Right forelimb (tissue), 1 donor: ENCODE measurements at places on chromosomes 5 and 9.
A peak's percentile ranks its signal among the peaks of the same experiment; 100 is the strongest.

DNA sequence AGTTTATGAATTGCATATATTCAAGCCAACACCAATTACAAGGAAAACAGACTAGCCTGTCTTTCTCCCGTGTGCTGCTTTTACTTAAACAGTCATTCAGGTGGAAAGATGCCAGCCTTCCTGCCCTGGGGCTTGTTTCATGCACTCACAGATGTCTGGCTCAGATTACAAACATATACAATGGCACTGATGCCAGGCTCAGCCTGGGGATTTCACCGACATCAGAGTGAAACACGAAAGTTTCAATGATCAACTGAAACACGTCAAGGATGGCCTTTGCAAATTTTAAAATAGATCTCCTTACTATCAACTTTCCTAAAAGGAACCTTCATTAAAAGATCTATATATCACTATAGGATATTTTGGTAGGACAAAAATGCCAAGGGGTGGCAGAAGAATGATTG, 1576.5 kb downstream of the EFNA5 start:
- no peak for DNase-seq

DNA sequence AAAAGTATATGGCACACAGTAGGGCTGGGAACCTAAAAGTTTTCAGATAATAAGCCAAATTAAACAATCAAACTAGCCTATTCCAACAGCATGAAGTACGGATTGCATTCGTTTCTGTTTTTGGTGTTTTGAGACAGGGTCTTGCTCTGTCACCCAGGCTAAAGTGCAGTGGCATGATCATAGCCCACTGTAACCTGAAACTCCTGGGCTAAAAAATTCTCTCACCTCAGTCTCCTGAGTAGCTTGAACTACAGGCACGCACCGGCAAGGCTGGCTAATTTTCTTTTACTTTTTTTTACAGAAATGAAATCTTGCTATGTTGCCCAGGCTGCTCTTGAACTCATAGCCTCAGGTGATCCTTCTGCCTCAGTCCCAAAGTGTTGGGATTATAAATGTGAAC, 5.2 kb downstream of the RFX3 start:
- DNase-seq = no peak

GRCh38 chr9:71729816-71730526, 38.3 kb downstream of the CEMIP2 start:
- DNase-seq = no peak

DNA sequence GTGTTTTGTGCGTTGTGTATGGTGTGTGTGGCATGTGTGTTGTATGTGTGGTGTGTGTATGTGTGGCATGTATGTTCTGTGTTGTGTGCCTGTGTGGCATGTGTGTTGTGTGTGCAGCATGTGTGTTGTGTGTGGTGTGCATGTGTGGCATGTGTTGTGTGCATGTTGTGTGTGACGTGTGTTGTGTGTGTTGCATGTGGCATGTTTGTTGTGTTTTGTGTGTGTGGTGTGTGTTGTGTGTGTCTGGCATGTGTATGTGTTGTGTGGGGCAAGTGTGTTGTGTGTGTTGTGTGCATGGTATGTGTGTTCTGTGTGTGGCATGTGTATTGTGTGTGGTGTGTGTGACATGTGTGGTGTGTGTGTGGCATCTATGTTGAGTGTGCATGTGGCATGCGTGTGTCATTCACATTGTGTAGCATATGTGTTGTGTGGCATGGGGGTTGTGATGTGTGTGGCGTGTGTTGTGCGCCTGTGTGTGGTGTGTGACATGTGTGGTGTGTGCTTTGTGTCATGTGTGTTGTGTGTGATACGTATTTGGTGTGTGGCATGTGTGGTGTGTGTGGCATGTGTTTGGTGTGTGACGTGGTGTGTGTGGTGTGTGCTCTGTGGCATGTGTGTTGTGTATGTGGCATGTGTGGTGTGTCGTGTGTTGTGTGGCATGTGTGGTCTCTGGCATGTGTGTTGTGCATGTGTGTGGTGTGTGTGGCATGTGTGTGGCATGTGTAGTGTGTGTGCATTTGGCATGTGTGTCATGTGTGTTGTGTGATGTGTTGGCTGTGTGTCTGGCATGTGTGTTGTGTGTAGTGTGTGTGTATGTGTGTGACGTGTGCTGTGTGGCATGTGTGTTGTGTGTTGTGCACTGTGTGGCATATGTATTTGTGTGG, 46.6 kb upstream of the IRX4 start:
- no peak for DNase-seq

- DNase-seq = no peak
Measured at GRCh38 chr5:5316334-5316733, 106.1 kb upstream of the ICE1 start.

- DNase-seq = no peak
Measured at GRCh38 chr9:27352457-27353165, 55.7 kb upstream of the EQTN start.

DNA sequence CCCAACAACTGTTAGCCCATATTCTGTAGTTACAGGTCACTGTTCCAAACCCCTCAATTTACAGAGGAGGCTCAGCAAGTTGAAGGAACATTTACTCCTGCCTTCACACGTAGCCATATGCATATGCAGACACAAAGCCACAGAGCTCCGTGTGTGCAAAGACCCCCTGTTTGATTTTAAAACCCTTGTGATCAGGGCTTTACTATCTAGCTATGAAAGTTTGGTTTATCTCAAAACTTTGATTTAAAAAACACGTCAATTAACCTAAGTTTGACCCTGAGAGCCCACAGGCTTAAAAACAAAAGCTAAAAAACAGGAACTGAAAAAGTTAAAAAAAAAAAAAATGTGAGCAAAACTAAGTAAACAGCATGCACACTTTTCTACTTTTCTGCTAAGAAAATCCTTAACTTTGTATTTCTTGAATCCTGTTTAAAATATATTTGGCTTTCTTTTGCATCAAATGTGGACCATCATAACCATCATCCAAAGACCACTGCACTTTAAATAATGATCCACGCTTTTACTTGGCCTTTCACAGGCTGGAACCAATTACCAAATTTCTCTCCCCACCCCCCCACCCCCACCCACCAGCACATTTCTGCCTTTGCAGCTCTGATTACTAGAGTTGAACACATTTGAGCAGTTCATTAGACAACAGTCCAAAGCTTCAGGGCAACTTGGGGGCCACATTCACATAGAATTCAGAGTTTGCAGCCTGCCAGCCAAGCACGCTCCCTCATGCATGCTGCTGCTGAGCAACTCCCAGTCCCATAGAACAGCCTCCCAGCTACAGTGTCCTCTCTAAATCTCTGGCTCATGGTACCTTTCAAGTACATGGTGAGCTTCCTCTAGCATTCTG, 128.8 kb upstream of the MAP3K1 start:
- DNase-seq = no peak

DNA sequence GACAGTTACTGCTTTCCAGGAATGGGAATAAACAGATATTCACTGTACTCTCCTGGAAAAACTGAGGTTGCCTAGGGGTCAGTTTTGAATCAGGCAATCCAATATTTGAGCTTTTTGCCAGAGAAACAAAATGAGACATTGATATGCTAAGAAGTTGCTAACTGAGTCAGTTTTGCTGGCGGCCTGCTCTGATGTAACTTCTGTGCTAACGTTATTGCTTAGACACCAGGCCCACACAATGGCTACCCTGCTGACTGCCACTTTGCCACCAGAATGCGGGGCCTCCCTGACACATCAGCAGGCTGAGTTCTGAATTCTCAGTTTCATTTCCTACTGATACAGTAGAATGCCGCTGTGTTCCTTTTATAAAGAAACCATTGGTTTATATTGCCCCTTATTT, 18.2 kb upstream of the ZNF618 start:
- no peak for DNase-seq

GRCh38 chr9:18759827-18760226, 273.2 kb downstream of the SAXO1 start:
- DNase-seq = no peak

GRCh38 chr9:94864862-94865509, 138.5 kb downstream of the AOPEP start:
- DNase-seq = no peak

- DNase-seq = peak; percentile 71
Measured at GRCh38 chr9:127112056-127112455, 10.4 kb downstream of the ANGPTL2 start.

GRCh38 chr9:36833954-36834353, 200.1 kb downstream of the PAX5 start:
- DNase-seq = no peak

DNA sequence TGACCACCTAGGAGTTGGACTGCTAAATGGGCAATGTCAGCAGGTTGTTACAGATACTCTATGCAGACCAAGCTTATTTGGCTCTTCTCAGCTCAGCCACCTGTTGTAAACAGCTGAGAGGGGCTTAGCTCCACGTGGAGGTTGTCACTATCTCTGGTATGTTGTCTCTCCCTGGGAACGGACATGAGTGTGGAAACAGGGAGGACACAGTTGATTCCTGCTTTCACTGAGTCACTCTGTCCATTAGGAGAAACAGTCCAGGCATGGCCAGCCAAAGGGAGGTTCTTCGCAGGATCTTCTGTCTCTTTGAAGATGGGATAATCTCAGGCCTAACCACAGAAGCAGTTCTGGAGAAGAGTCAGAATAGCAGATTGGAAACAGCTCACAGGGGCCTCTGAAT, 121.2 kb downstream of the PALM2AKAP2 start:
- DNase-seq = no peak

DNA sequence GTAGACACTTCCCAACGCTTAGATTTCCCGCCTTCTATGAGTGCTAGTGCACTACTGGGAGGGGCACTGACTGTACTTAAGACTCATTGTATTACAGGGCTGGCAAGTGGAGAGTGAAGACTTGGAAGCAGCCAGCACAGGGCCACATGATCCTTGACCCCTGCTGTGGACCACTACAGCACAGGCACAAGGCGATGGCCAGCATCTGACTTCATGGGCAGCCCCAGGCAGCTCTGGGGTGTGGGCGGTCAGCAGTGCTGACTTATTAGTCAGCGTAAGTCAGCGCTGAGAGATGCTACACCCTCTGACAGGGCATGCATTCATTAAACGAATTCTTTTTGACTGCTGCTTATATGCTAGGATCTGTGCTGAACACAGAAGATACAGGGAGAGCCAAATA, 9.3 kb downstream of the SLC46A2 start:
- DNase-seq = no peak

- no peak for DNase-seq
Measured at GRCh38 chr9:137497921-137498719, 39.0 kb upstream of the NSMF start.

DNA sequence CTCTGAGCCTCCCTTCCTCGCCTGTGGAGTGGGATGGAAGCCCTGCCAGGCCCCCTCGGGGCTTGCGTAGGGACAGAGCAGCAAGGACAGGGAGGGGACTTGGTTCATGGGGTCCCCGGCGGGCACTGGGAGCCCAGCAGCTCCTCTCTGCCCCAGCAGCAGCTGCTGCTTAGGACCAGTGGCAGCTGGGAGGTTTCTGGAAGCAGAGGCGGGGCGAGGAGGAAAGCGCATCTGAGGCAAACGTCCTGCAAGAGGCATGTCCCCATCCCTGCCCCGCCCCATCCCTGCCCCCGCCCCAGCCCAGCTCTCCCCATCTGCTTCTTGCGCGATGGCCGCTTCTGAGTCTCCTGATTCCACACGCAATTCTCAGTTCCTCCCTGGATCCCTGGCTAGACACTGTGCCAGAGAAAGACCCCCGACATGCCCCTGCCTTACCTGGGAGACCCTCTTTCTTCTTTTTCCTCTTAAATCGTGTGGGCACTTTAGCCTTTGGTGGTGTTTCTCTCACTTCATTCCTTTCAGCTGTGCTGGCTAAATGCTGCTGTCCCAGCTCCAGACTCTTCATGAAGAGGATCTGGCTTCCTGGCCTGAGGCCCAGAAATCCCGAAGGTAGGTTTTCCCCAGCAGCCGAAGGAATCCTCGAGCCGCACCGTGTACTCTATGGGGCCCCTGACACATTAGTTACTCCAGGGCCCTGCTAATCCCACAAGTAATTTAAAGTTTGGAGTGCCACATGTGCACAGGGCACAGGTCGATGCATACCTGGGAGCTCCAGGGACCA, 4.4 kb upstream of the OR2S2 start:
- DNase-seq = no peak

GRCh38 chr9:135949501-135950134, 11.6 kb downstream of the UBAC1 start:
- DNase-seq = no peak

DNA sequence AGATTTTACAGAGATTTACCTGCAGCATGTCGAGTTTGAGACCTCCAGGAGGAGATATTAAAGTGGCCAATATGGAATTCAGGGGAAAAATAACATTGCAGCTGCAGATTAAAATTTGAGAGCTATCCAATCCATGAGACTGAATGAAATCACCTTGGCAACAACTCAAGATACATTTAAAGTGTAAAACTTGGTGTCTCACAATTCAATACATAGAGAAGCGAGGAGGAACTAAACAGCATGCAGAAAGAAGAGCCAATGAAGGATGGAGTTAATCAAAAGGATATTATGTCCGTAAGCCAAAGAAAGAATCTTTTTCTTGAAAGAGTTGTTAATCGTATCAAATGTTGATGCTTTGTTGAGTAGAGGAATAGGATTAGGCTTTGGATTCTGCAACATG, 455.1 kb downstream of the CDH18 start:
- DNase-seq = no peak

GRCh38 chr5:28468166-28468565, 1429.8 kb upstream of the CDH9 start:
- DNase-seq = no peak

DNA sequence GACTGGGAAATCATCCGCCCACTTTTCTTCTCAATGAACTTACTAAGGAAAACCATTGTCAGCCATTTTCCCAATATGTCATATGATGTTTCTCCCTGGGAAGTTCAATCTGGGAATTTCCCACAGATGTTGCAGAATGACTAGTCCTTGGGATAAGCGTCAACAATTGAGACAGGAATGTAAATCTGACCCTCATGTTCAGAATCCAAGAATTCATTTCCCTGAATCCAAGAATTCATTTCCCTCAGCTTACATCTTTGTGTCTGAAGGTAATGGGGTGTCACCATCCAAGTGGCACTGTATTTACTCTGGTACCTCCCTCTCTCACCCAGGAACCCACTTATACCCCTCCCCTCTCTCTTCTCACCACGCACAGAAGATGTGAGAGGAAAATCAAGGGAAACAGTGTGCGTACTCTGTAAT, 7.4 kb downstream of the KLF9 start:
- DNase-seq = no peak

GRCh38 chr5:14222206-14222605, 79.1 kb downstream of the TRIO start:
- no peak for DNase-seq

GRCh38 chr5:95526871-95527270, 27.9 kb downstream of the SKIC3 start:
- no peak for DNase-seq

DNA sequence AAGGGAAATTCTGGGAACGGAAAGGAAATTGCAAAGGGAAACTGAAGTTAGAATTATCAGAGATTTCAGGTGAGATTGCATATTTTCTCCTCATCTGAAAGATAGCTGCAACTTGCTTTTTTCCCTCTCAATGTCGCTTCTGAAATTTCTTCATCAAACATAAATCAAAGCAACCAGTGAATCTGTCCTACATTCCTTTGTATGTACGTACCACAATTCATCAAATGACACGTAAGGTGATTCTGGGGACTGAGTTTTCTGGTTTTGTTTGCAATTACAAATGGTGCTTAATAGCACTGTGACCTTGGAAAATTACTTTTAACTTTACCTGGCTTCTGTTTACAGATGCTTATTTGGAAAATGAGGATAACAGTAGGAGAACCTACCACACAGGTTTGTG, 21.9 kb upstream of the CNOT6 start:
- no peak for DNase-seq

- no peak for DNase-seq
Measured at GRCh38 chr5:153439130-153439529, 51.3 kb upstream of the GRIA1 start.
